ENCODE measurements at places on chromosomes 13 and 19. TPM values are rescaled to one million over a fixed set of nuclear protein-coding genes. Genes with fewer than 3 reads are reported as not detected.

- no peak for DNase-seq
Measured at GRCh38 chr13:26220575-26220974, 1.5 kb downstream of the RNF6 start.

DNA sequence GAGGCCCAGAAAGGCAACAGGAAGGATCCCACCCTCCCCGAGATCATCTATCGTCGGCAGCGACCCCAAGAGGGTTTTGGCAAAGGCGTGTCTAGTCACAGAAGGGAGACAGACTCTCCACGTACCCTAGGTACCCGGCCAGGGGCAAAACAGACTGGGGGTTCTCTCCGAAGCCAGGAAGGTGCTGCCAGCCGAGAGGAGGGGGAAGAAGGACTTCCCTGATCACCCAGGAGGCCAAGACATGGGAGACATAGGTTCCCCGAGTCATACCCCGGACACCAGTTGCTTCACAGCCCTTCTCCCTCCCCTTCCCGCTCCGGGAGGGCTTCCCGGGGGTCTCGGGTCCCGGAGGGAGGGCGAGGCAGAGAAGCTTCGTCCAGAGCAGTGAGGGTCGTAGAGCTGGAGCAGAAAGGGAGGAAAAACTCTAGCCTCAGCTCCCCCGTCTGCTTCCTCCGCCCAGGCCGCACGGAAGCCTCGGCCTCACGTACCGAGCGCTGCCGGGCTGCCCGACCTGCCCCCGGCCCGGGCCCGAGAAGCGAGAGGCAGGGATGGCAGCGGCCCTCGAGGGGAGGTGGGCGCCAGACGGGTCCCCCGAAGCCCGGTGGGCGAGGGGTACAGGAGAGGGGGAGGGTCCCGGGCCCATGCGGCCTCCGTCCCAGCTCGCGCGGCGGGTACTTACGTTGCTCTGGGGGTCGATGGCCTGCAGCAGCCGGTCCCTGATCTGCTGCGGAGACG, 644 bp downstream of the MED26 start:
- peak; percentile 5 for DNase-seq

DNA sequence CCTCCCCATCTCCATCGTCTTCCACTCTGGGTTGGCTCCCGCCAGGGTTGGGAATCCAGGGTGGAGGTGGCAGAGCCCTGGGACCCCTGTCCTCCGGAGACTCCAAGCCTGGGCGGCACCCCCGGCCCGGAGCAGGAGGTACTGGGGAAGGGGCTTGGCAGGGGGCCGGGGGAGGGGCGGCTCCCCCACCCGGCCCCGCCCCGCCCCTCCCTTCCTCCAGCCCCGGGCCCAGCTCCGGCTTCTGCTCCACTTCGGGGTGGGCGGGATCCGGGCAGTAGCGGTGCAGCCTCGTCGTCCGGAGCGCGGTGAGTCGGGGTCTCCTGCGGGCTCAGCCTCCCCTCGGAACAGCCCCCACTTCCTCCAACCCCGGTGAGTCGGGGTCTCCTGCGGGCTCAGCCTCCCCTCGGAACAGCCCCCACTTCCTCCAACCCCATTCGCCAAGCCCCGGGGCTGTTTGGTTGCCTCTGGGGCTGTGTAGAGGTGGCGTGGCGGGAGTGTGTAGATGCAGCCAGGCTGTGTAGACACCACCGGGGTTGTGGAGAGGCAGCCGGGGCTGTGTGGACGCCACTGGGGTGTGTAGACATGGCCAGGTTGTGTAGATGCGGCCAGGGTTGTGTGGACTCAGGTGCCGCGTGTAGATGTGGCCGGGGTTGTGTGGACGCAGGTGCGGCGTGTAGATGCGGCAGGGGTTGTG, at the start of gene TMPRSS9:
TMPRSS9 (plus strand) TSS at position 274 of the 694 bp plus-strand sequence. CDS start 29,521 bp downstream, outside the sequence.
- DNase-seq, result no peak

DNA sequence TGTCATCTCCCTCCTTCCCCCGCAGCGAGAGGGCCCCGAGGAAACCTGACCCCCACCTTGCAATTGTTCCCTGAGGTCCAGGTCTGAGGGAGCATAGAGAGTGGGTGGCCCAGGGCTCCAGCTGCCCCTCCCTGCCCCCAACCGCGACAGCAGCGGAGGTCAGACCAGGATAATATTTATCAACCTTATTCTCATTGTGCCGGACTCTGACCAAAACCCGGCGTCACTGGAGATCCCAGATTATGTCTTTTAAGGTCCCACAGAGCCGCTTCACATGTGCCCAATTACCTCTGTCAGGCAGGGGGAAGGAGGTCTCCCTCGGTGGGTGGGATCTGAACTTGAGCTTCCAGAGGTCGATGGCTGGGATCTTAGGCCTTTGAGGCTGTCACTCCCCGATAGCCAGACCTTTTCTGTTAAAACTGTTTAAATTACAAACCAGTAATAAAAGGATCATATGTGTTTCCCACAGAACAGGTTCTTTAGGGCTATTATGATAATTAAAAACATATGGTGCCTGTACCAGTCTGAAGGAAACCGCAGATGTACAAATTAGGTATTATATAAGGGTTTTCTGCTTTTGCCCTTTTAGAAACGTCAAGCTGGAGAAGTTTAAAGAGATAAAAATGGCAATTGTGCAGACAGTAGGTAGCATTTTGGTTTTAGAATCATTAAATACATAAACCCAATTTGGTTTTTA, 195.5 kb downstream of the ZNF536 start:
- DNase-seq, result no peak

DNA sequence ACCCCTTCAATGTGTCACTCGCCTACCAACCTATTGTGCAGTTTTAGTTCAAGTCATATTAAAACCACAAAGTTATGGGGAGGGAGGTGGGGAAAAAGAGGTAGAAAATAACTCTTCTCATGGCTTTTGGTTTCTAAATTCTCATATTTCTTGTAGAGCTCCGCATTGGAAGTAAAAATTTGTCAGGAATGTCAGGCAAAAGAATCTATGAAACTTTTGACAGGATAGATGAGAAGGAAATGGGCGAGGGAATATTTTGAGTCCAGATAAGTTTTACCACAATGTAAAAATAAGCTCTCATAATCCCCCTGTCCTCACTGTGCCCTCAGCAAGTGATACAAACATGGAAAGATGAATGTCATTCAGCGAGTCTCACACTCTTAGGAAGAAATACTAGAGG, 270.4 kb downstream of the DLEU7 start:
- DNase-seq, result no peak

The BRCA2 gene
- 26.4 TPM for total RNA-seq

GRCh38 chr13:23754997-23755396, 134.2 kb downstream of the MIPEP start:
- no peak for DNase-seq

The NLRP9 gene
- total RNA-seq, result not detected
